ENCODE measurements at places on chromosomes 4 and X.

DNA sequence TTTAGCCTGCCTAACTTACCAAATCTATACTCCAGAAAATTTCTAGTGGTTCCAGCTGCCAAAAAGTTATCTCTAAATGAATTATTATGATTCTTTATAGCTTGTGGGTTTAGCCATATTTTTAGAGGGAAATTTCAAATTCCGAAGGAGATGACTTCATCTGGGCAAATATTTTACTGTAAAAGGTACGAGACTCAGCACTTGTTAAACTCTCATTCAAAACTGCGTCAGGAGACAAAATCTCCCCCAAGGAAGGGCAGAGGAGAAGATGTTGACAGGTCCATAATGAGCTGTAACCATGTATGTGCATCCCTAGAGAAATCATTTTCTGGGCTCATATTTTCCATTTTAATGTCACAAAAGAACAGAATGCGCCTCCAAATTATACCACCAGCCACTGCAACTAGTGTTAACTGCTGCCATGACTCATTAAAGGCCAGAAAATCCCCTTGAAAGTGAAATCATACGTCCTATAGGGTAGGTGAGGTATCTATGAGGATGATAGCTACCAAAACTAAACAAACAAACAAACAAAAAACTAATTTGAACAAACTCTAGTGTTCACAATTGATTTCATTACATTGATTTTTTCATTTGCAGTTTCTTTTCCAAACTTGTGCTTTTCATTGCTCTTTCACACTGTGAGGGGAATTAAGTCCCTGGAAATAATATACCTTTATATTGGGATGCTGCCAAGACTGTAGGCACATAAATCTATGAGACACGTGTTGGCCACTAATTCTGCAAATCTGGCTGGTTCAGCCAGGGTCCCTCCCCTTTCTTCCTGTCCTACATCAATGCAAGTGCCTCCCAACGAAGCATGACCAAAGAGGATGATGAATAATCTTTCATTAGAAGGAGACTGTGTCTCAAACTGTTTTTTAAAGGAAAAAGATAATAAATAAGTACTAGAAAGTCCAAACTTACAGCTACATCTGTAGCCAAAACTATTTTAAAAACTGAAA, 85.8 kb downstream of the ARHGAP6 start:
- DNase-seq = peak; percentile 30

DNA sequence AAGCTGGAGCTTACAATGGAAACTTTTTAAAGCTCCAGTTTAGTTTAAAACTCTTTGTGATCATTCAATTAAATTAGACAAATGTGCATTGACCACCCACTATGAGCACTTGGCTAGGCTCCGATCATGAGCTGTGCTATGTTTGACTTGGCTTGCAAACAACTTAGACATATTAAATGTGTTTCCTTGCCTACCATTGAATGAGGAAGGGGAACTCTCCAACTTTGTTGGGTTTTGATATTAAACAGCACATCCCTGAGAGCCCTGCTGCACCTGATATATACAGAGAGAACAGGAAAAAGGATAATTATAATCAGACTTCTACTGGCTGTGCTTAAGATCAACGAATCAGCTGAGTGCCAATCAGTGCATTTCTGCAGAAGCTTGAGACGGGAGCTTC, 71.4 kb upstream of the ADGRL3 start:
- no peak for DNase-seq

GRCh38 chr4:17797808-17798207, 12.7 kb downstream of the DCAF16 start:
- DNase-seq = no peak

- no peak for DNase-seq
These were observed 40.7 kb upstream of the KLF3 start for GRCh38 chr4:38623260-38623659.

- DNase-seq = peak; percentile 20
These were observed 1213.4 kb downstream of the STIM2 start for GRCh38 chr4:28073860-28074555.

DNA sequence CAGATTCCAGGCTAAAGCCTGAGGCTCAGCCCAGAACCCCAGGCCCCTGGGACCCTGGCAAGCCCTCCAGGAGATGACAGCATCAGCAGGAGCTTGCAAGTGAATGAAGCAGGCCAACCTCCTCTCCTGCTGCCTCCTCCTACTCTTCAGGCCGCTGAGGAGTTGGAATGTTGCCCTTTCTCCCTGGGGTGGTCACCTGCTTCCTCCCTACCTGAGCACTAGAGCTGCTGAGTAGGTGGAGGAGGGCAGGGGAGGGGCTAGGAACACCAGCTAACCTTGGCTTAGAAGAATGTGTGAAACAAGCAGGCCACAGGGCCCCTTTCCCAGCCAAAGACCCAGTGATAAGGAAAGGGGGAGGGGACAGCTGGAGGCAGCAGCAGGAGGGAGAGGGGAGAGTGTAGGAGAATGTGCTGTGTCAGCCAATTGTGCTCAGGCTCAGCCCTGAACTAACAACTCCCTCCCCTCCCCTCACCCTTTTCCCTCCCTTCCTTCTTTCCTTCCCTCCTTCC, 58.0 kb downstream of the PJA1 start:
- no peak for DNase-seq

- peak; percentile 3 for DNase-seq
These were observed 6.4 kb upstream of the HERC3 start for GRCh38 chr4:88585917-88586316.
